ENCODE measurements at places on chromosomes 11 and 22. TPM values are rescaled to one million over a fixed set of nuclear protein-coding genes. Genes with fewer than 3 reads are reported as not detected.

Gene TFIP11
- total RNA-seq = 22.2 TPM

Gene KCNJ11
- 0.23 TPM for total RNA-seq

Gene PATE2
- not detected for total RNA-seq

Gene PRRG4
- 25.5 TPM for total RNA-seq

Gene C11orf97
- not detected for total RNA-seq

Gene MPPED1
- not detected for total RNA-seq

Gene NNMT
- 5.4 TPM for total RNA-seq

Gene ANKRD49
- total RNA-seq = 7.7 TPM

Gene POU2AF3
- total RNA-seq = 0.28 TPM

Gene CDC42EP1
- total RNA-seq = 48.9 TPM

Gene SUSD2
- total RNA-seq = 1.7 TPM

Gene RAB36
- 4.7 TPM for total RNA-seq

Gene MAJIN
- not detected for total RNA-seq

Gene CCDC73
- total RNA-seq = 0.19 TPM

Gene TRIM66
- 2.0 TPM for total RNA-seq

Gene SLC39A13
- total RNA-seq = 50.5 TPM

Gene MYOD1
- not detected for total RNA-seq

Gene STIM1
- total RNA-seq = 29.6 TPM

Gene DDTL
- total RNA-seq = not detected

Gene CATSPERZ
- total RNA-seq = 0.63 TPM

Gene MS4A14
- total RNA-seq = not detected

Gene SMTNL1
- total RNA-seq = not detected

Gene PGA5
- not detected for total RNA-seq

Gene LRRC74B
- not detected for total RNA-seq

Gene CDC42BPG
- 15.9 TPM for total RNA-seq

Gene TMEM132A
- 107 TPM for total RNA-seq

Gene MMP1
- 3.5 TPM for total RNA-seq

Gene GAL
- total RNA-seq = 8.5 TPM

Gene APOBEC3B
- total RNA-seq = 1.3 TPM

Gene TMPRSS13
- total RNA-seq = 22.9 TPM

Gene USH1C
- total RNA-seq = not detected

Gene OR5T2
- not detected for total RNA-seq

Gene TCIRG1
- total RNA-seq = 74.5 TPM

Gene SYT13
- not detected for total RNA-seq

Gene OR52M1
- not detected for total RNA-seq

Gene SLC29A2
- total RNA-seq = 5.9 TPM

All from airway epithelial cell (primary cell).